Endothelial cell (in vitro differentiated cells): ENCODE measurements at places on chromosomes 5 and 9. TPM values are rescaled to one million over a fixed set of nuclear protein-coding genes. Genes with fewer than 3 reads are reported as not detected.

Gene ACSL6
- total RNA-seq = 0.80 TPM

Gene WNT8A
- 0.69 TPM for total RNA-seq

GRCh38 chr5:173670130-173670651 is 53.7 kb upstream of the BOD1 start:
- peaks cover 4% of the 10 kb centered on the region for H3K27me3 ChIP-seq
- peaks cover 19% of the 10 kb centered on the region for H3K36me3 ChIP-seq
- no peak overlapping the region for H3K4me3 ChIP-seq
- DNase-seq = no peak

DNA sequence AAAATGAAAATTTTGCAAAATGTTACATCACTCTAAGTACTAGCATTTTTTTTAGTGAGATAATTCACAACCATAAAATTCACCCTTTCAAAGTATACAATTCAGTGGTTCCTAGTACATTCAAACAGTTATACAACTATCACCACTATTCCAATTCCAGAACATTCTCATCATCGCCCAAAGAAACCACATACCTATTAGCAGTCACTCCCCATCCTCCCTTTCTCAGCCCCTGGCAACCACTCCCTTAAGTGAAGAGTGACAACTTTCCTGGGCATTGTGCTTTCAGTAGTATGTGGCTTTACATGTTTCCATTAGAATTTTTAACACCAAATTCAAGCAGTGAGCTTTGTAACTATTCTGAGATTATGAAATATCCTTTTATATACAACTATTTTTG is 81.4 kb downstream of the RASEF start:
- H3K4me1 ChIP-seq = peaks cover 6% of the 10 kb centered on the region
- no peak overlapping the region for H3K4me3 ChIP-seq
- H3K36me3 ChIP-seq = no peaks in the 10 kb centered on the region
- DNase-seq = no peak
- no peaks in the 10 kb centered on the region for H3K27me3 ChIP-seq

DNA sequence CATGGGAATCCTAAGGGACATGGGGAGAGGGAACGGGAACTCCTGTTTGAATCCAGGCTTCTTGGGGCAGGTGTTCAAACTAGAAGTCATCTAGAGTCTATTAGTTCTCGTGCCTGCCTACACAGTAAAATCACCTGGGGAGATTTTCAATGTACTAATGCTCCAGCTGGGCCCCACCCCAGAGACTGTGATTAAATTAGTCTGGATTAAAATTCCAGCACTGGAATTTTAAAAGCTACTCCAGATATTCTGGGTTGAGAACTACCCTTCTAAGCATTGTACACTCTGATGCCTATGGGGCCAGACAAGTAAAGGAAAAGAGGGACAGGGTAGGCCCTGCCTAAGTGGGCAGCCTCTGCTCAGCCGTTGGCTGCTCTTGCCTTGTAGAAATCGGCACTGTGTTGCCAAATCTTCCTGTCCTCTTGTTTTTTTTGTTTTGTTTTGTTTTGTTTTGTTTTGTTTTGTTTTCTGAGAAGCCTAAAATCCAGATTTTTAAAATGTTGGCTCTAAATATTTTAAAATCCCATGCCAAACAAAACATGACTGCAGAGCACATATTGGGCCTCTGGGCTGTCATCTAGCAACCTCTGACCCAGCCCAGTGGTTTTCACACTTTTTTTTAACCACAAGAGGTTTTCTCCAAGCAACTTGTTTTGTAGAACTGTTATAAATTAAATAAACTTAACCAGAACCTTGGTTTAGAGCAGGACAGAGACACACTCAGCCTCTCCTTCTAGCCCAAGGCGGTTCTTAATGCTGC is 29.0 kb downstream of the ADRB2 start:
- no peak overlapping the region for H3K4me3 ChIP-seq
- DNase-seq = no peak
- no peaks in the 10 kb centered on the region for H3K27me3 ChIP-seq
- H3K27ac ChIP-seq = no peak overlapping the region
- peaks cover 16% of the 10 kb centered on the region for H3K4me1 ChIP-seq
- no peaks in the 10 kb centered on the region for H3K36me3 ChIP-seq

DNA sequence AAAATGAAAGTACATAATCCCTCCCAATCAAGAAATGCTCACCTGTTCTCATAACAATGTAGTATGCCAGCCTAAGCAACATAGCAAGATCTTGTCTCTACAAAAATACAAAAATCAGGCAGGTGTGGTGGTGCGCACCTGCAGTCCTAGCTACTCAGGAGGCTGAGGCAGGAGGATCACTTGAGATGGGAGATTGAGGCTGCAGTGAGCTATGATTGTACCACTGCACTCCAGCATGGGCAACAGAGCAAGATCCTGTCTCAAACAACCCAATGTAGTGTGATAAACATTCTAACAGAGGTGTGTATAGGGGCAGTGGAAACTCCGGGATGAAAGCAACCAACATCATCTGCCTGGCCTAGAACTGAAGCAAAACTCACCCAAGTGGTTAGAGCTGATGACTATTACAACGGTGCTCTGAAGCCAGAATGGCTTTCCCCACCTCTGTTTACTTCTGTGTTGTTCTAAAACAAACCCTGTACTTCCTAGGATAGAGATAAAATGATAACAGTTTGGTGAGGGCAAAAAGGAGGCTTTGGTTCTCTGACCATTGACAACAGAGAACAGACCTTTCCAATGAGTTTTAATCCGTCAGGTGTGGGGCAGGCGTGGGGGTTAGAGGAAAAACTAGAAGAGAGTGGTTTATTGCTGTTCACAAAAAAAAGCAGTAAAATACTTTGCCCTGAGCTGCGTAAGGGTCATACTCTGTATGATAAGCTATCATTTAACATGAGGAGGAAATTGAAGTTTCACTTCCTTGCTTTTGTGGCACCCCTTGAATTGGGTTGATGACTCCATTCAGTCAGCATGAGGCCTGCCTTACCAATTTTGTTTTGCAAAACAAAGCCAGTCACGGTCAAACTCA is 18.9 kb downstream of the WNT8A start:
- H3K4me1 ChIP-seq = no peaks in the 10 kb centered on the region
- H3K27ac ChIP-seq = no peak overlapping the region
- H3K4me3 ChIP-seq = no peak overlapping the region
- no peaks in the 10 kb centered on the region for H3K36me3 ChIP-seq
- no peak for DNase-seq
- peaks cover 2% of the 10 kb centered on the region for H3K27me3 ChIP-seq

- no peak overlapping the region for H3K4me3 ChIP-seq
- no peaks in the 10 kb centered on the region for H3K36me3 ChIP-seq
- H3K27me3 ChIP-seq = no peaks in the 10 kb centered on the region
- no peak overlapping the region for H3K27ac ChIP-seq
- H3K4me1 ChIP-seq = no peaks in the 10 kb centered on the region
Measured at GRCh38 chr9:115923903-115924668, 229.5 kb upstream of the PAPPA start.

Gene ENHO
- 4.1 TPM for total RNA-seq

DNA sequence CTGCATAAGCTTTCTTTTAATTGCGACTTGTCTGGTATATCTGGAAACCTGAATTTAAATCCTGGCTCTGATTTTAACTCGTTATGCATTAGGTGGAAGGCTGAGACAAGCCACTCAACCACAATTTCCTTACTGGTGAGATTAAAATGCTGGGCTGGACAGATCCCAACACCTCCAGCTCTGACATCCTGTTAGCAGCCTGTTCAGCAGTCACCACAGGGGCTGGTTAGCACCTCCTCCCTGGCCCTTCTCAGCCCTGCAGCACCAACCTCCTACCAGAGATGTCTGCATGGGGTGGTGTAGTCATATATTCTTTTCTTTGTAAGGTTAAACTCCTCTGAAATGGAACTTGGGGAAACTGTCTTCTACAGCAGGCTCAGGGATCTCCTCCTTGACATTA is 156.5 kb upstream of the NFIL3 start:
- no peak overlapping the region for H3K4me3 ChIP-seq
- no peak for DNase-seq
- no peaks in the 10 kb centered on the region for H3K4me1 ChIP-seq
- no peak overlapping the region for H3K27ac ChIP-seq

- H3K27me3 ChIP-seq = peaks cover 3% of the 10 kb centered on the region
- DNase-seq = no peak
- no peak overlapping the region for H3K4me3 ChIP-seq
- no peak overlapping the region for H3K27ac ChIP-seq
- no peaks in the 10 kb centered on the region for H3K36me3 ChIP-seq
- no peaks in the 10 kb centered on the region for H3K4me1 ChIP-seq
Measured at GRCh38 chr5:176843673-176844072, 33.3 kb downstream of the UNC5A start.

DNA sequence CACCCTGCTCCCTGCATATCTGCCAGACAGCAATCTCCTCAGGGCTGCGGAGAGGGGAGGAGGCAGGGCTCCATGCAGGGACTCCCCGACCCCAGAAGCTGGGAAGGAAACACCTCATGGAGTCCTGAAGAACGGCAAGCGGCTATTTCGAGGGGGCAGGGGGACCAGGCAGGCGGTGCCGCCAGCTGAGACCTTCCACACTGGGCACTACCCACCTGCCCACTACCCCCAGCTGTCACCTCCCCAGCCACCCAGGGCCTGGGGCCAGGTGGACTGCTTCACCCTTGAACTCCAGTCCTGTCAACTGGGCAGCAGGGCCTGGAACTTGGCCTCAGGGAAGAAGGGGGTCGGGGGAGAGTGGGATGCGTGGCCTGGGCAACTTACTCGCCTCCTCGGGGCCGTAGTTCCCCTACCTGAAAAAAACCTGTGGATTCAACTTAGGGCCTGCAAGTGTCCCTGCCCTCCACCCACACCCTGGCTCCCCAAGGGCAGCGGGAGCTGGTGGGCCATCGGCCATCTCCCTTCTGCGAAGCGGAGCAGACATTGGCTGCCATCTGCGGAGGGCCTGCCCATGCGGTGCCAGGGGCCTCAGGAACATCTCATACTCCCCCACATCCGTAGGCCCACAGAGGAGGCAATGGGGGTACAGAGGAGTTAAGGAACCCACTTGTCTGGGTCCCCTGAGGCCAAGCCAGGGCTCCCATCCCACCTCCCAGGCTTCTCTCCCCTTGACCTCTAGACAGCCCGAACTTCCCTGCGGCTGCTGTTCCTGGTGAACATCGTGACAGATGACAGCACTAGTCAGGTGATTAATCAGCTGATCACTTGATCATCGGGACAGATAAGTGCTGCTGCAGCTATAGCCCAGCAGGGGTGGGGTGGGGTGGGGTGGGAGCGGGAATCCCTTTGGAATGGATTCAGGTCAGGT is 18.5 kb upstream of the RALGDS start:
- peaks cover 9% of the 10 kb centered on the region for H3K27me3 ChIP-seq
- H3K36me3 ChIP-seq = peaks cover 5% of the 10 kb centered on the region
- DNase-seq = no peak

DNA sequence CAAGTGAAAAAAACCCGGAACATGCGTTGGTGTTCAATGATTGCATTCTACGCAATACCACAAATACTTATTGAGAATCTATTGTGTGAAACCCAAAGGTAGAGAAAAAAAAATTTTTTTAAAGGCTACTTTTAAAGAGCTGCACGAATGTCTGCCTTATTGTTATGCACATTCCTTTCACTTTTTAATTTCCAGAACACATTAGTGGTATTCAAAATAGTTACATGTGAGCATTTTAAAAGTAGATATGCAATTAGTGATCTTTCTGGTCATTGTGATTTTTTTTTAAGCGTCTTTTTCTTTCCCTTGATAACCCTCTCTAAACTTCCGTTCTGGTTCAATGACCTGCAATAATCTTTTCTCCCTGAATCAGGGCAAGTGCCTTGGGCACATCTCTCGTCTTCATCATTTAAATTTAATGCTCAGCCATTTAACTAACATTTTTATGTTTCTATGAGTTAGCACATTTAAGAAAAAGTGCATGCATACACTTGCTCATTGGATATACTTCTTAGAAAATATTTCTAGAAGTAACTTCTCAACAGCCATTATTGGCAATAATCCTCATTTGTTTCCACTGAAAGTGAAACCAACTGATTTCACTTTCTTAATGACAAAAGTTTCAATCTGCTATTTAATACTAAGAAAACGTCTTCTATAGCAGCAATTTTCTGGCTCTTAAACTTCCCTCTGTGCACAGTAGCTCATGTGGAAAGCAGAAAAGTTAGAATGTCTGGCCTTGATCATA is 80.3 kb downstream of the CDH6 start:
- H3K4me1 ChIP-seq = no peaks in the 10 kb centered on the region
- H3K36me3 ChIP-seq = no peaks in the 10 kb centered on the region
- no peaks in the 10 kb centered on the region for H3K27me3 ChIP-seq
- H3K27ac ChIP-seq = no peak overlapping the region
- no peak for DNase-seq

GRCh38 chr5:31157720-31158119 is 35.8 kb upstream of the CDH6 start:
- peaks cover 9% of the 10 kb centered on the region for H3K4me1 ChIP-seq
- no peak overlapping the region for H3K4me3 ChIP-seq
- peaks cover under 1% of the 10 kb centered on the region for H3K27me3 ChIP-seq
- H3K36me3 ChIP-seq = no peaks in the 10 kb centered on the region
- no peak overlapping the region for H3K27ac ChIP-seq

DNA sequence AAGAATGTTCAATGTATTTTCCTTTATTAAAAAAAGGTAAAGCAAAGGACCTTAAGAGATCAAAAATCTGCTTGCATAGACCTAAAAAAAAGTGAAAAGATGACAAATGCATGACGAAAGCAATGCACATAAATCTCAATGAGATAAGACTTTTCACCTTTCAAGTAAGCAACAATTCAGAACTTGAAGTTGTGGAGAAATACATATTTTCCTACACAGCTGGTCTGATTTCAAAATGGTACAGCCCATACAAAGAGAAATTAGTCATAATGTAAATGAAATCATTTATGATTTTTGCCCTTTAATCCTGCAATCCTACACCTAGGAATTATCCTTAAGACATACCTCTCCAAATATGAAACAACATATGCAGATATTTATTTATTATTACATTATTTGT is 568.0 kb downstream of the ANXA1 start:
- no peak overlapping the region for H3K4me3 ChIP-seq
- H3K4me1 ChIP-seq = no peaks in the 10 kb centered on the region
- no peaks in the 10 kb centered on the region for H3K36me3 ChIP-seq
- no peak for DNase-seq

DNA sequence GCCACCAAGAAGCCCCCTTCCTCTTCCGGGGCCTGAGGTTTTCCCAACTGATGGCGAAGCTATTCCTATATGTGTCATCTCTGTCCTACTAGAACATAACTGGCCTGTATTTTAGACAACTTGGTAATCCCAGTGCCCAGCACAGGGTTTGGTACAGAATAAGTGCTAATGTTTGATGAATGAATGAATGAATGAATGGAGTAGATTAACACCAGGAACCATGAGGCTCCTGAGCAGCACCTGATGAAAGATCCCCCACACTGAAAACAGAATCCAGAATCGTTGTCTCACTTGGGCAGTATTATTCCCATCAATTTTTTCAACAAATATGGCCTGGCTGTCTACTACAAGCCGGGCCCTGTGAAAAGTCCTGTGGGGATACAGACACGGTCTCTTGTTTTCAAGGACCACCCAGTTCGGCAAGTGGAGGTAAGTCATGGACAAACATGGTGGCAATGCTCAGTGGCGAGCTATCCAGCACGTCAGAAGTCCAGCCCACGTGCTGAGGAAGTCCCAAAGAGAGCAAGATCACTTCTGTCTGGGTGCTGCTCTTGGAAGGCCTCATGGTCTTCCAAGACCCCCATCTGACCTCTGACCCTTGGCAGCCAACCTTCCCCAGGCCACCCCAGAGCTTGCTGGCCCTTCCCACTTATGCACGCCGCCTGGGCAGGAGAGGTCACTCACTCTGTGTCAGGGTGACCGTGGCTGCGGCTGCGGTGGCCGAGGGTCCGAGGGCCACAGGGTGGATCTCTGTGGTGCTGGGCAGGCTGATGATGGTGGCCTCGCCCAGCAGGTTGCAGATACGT is 1.0 kb downstream of the NAIF1 start:
- H3K4me1 ChIP-seq = peaks cover 25% of the 10 kb centered on the region
- peak overlapping the region; percentile 64 for H3K27ac ChIP-seq
- no peak for DNase-seq
- peaks cover 7% of the 10 kb centered on the region for H3K27me3 ChIP-seq
- H3K4me3 ChIP-seq = peak overlapping the region; percentile 82

- no peak overlapping the region for H3K27ac ChIP-seq
- no peak overlapping the region for H3K4me3 ChIP-seq
- H3K27me3 ChIP-seq = no peaks in the 10 kb centered on the region
Measured at GRCh38 chr5:60830581-60831127, 13.4 kb downstream of the ELOVL7 start.
